ENCODE measurements at places on chromosomes 2 and 18. TPM values are rescaled to one million over a fixed set of nuclear protein-coding genes. Genes with fewer than 3 reads are reported as not detected.

Gene SLC4A5
- 0.45 TPM for polyA plus RNA-seq

Gene LYPD1
- polyA plus RNA-seq: 0.10 TPM

Gene ACTG2
- 10.9 TPM for polyA plus RNA-seq

Gene COL4A4
- polyA plus RNA-seq: 2.6 TPM

Gene C2orf92
- polyA plus RNA-seq: 24.7 TPM

Gene OTOF
- 0.16 TPM for polyA plus RNA-seq

All from spleen (tissue), 13 donors.